K562 (cell line): ENCODE measurements at places on chromosomes 16 and 17.
A peak's percentile ranks its signal among the peaks of the same experiment; 100 is the strongest.

GRCh38 chr16:57538235-57538721 lies 1.9 kb upstream of the CCDC102A start:
- DNase-seq: no peak

- DNase-seq: peak; percentile 31
Measured at GRCh38 chr17:68437979-68438822, 19.1 kb downstream of the WIPI1 start.

DNA sequence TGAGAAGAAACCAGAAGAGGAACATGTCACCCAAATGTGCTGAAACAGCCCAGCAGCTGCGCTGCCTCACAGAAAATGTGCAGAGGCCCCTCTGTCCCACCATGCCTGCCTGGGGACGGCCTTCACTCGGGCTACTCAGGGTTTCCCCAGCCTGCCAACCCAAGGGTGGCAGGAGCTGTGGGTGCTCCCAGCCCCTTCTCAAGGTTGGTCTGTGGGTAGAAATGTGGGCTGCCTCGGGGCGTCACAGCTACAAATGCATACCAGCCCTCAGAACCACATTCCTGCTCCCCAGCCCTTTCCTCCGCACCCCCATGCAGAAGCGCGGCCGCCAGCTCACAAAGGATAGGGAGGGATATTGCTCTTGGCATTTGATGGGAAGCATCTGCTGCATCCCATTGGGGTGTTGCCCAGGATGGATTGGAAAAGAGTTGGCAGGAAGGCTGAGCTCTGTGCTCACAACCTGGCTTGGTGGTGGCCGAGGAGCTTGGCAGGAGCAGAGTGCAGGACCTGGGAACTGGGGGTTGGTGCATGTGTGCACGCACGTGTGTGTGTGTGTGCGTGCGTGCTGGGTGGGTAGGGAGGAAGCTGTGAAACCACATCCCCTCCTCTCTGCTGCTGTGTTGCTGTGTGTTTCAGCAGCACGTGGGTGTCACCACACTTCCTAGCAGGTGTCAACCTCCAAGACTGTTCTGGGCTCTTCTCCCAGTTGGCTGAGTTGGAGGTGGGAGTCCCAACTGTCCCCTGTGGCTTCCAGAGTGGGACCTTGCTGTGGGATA lies 304.4 kb downstream of the SEC14L1 start:
- no peak for DNase-seq

- no peak for DNase-seq
Measured at GRCh38 chr16:58031016-58031800, 5.7 kb downstream of the MMP15 start.

GRCh38 chr17:77857613-77858012 lies 100.9 kb upstream of the TNRC6C start:
- DNase-seq: no peak

- no peak for DNase-seq
Measured at GRCh38 chr17:47009759-47010594, 30.9 kb upstream of the RPRML start.

GRCh38 chr16:21214086-21214485 lies 2.7 kb upstream of the ZP2 start:
- no peak for DNase-seq

DNA sequence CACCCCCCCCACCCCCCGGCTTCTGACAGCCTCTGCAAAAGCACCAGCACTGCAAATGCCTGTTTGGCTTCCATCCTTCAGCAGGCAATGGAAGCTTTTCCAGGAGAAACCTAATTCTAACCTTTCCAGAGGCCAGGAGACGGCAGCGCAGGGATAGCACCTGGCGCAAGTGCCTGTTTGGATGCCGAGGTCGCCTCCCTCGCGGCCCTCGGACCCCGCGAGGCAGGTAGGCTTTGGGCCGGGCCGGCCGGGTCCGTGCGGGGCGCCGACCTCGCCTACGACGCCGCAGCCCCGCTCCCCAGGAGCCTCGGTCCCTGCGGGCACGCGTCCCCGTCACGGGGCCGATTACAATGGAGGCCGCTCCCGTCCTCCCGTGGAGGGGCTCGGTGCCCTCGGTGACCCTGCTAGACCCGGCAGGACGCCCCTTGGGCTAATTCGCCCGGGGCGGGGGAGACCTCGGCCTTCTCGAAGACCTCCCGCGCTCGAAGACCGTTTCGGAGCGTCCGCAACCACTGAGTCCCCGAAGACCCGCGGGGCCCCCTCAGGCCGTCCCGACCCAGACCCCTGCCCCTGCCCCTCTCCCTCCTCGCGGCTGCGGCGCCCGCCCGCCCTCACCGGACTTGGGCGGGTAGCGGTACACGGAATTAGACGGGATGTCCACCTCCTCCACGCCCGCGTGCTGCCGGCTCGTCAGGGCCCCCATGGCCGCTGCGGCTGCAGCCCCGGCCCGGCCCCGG lies 587 bp downstream of the RNF157 start:
- DNase-seq: no peak

DNA sequence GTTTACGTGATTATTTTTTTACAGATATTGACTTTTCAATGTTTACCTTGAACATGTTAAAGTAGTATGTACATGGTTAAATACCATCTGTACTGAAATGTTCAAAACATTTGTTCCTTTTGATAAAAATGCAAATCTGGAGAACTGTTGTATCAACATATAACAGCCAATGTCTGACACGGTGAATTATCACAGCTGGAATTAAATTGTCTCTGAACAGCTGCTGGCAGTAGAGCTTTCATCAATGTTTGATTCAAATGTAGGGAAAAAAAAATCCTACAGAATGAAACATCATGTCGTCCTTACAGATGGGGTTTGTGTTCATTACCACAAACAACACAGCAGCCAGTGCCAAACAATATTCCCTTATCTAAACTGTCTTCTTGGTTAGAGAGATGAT lies 79.9 kb downstream of the TOX3 start:
- DNase-seq: no peak

GRCh38 chr16:83549316-83550182 lies 258.2 kb upstream of the HSBP1 start:
- DNase-seq: no peak

GRCh38 chr16:89359264-89360147 lies 130.9 kb downstream of the ANKRD11 start:
- DNase-seq: no peak

GRCh38 chr16:87740441-87740840 lies 25.3 kb downstream of the KLHDC4 start:
- DNase-seq: no peak

- no peak for DNase-seq
Measured at GRCh38 chr16:84749072-84749471, 49.3 kb downstream of the USP10 start.

- DNase-seq: no peak
Measured at GRCh38 chr17:61130330-61130729, 269.3 kb upstream of the TBX2 start.

- DNase-seq: no peak
Measured at GRCh38 chr17:4505187-4505586, 6.5 kb downstream of the SPNS2 start.

GRCh38 chr17:76720941-76721340 lies 5.5 kb downstream of the JMJD6 start:
- DNase-seq: no peak

DNA sequence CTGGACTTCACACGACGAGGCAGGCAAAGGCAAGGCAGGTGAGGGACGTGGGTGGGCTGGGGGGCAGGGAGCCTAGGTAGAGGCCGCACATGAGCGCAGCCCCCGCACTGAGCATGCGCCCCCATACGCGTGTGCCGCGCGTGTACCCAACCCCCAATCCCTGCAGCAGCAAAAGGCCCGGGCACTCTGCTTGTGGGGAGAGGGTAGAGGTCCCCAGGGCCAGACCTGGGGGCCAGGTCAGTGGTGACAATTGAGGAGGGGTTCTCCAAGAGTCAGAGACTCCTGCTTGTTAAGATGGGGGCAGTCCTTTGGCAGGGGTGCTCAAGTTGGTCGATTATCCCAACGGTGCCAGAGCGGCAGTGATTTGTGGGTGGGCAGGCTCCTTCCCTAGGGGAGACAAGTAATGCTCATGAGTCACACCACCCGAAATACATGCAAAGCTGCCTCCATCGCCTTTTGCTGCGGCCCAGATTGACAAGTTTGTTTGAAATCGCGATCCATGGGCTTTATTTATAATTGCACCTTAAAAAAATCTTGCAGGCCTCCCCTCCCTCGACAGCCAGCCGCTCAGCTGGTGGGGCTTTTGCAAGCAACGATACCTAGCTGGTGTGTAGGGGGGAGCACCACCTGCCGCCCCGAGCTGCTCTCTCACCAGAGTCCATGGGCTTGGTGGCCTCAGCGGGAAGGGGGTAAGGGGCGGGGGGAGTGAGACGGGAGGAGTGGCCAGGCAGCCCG lies 1.1 kb upstream of the GIT1 start:
- DNase-seq: no peak

- DNase-seq: peak; percentile 67
Measured at GRCh38 chr17:49193513-49194296, 16.7 kb downstream of the GNGT2 start.

DNA sequence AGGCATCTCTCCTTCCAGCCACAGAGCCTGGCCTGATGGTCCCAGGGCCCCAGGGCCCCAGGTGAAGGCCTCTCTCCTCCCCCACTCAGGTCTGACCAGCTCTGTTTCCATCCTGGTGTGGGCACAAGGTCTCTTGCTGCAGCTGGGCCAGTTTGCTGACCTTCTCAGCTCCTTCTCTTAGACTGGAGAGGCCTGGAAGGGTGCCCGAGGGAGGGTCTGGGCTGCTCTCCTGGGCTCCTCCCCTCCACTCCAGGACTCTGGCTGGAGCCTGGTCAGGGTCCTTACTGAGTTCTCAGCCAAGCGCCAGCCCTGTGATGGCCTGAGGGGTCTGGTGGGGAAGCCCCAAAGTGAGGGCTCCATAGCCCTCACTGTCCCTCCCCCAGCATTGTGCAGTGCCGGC lies 12.4 kb downstream of the SOCS3 start:
- DNase-seq: no peak

GRCh38 chr16:87044829-87045228 lies 272.4 kb downstream of the C16orf95 start:
- DNase-seq: no peak

DNA sequence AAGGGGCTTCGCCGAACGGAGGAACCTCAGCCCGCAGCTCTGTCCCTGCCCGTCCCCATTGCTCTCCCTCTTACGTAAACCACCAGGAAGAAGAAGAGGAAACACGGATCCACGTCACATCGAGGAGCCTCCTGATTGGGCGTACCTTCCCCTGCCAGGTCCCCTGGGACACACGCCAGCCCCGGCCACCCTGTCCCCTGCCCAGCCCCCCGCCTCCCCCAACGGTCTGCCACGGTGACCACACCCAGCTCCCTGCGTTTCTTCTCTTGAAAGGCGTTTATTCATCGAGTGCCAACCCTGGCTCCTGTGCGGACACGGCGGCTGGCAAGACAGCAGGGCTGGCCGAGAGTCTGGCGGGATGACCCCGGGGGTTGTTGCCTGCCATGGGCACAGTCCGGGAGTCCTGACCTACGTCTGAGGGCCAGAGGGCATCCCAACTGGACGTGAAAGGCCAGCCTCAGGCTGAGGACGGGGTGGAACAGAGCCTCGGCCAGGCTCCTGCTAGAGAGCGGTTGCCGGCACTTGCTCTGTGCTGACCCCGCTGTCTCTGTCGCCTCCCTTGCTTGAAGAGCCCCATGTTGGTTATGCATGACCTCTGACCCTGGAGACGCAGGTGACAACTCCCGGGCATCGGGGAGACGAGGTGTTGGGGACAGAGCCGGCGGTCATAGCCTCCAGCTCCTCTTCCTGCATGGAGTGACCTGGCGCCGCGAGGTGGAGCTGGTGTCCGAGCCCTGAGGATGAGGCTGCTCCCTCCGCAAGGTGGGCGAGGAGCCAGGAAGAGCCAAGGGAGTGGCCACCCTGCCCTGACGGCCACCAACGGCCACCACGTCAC lies 40.5 kb upstream of the ACSF3 start:
- DNase-seq: peak; percentile 70

DNA sequence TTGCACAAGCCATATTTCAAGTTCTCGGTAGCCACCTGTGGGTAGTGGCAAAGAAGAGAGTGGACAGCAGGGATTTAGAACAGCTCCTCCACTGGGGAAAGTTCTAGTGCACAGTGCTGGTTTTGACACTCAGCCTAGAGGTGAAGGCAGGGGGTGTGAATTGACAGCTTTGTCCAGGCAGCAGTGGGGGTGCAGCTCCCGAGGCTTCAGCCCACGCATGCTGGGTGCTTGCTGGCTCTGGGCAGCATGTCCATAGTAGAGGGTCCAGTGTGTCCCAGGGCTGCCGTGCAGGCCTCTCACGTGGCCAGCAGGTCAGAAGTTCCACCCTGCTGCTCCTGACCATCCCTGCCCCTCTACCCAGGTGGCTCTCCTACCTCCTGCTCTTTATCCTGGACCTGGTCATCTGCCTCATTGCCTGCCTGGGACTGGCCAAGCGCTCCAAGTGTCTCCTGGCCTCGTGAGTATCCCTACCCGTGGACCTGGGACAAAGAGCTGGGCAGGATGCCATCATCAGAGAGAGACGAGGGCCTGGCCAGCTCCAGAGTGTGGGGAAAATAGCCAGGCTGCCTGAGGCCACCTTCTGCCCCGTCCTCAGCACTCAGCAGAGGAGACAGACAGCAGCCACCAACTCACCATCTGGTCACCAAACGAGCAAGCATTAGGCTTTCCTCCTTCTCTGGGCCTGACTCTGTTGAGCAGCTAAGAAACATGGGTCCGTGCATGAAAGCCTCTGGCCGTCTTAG lies 29.8 kb downstream of the TTYH2 start:
- DNase-seq: no peak

DNA sequence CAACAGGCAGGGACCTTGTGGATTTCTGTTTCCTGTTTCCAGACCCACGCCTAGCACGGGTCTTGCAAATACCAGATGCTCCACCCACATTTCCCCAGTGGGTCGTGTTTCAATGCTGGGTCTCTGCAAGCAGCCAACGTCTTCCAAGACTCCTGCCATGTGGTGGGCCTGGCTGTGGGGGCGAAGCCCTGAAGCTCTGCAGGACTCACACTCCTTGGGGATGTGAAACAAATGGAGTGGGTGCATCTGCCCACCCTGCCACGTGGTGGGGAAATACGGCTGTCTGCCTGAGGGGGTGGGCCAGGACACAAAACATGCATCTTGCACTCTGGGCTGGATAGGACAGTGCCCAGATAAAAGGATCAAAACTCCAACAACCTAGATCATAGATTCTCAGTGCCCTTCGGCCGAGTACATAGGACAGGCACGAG lies 32.6 kb downstream of the FA2H start:
- no peak for DNase-seq

GRCh38 chr17:19286751-19287341 lies 49.7 kb downstream of the EPN2 start:
- no peak for DNase-seq

GRCh38 chr17:78324391-78325075 lies 35.3 kb downstream of the SOCS3 start:
- no peak for DNase-seq

DNA sequence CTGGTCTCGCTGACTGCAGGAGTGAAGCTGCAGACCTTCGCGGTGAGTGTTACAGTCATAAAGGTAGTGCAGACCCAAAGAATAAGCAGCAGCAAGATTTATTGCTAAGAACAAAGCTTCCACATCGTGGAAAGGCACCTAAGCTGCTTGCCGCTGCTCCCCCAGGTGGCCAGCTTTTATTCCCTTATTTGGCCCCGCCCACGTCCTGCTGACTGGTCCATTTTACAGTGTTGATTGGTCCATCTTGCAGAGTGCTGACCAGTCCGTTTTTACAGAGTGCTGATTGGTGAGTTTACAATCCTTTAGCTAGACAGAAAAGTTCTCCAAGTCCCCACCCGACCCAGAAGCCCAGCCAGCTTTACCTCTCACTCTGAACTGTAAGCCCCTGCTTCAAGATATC lies 227.8 kb downstream of the ABCC12 start:
- peak; percentile 46 for DNase-seq
